ENCODE measurements at places on chromosomes 7 and 10.
A peak's percentile ranks its signal among the peaks of the same experiment; 100 is the strongest.

DNA sequence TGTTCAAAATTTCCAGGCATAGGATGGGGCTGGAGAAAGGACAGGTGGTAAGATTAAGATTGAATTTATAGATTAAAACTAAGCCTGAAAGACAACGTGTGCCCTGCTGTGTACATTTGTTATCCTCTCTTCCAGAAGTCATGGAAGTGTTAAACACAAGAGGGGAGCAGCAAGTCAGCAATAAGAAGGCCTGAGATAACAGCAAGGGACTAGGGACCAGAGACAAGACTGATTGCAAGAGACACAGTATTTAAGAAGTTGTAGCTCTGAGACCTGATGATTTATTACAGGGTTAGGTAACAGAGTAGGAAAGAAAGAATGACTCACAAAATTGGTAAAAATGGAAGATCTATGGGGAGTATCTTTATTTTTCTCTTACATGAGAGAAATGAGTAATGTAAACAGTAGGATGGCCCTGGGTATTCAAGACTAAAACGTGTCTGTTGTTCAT is 55.7 kb upstream of the COL1A2 start:
- no peak for DNase-seq

DNA sequence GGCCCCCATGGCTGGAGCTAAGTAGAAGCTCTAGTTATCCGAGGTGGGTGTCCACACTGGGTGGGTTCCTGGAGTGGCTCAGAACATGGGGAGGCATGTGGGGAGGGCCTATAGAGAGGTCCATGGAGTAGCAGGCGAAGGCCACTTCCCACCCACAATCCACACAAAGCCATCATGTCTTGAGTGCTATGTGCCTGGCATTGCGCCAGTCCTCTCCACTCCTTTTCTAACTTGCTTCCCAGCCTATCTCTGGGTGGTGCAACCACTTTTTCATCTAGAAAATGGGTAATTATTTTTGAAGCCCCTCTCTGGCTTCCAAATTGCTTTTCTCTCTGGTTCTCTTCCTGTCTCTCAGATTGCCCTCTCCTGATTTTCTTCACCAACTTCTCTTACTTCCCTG is 263.6 kb downstream of the PHTF2 start:
- DNase-seq = no peak

GRCh38 chr7:98178762-98179490 is 32.3 kb upstream of the BHLHA15 start:
- no peak for DNase-seq

DNA sequence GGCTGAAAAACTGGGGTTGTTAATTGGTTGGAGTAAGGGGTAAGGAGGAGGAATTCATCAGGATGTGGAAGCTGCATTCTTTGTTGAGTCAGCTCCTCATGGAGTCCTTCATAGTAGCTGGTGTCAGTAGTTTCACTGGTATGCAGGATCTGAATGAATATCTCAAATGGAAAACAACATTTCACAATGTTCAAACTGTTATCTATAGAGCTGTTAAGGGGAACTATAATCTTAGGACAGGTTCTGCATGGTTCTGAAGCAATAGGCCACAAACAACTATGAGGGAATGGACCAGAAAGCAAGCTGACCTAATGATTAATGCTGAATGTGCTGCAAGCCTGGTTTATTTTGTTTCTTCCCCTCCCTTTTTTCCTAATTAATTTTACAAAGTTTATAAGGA is 225.8 kb downstream of the IPMK start:
- DNase-seq = no peak

GRCh38 chr7:134024739-134025138 is 102.4 kb upstream of the LRGUK start:
- no peak for DNase-seq

GRCh38 chr7:136528329-136528728 is 340.1 kb upstream of the CHRM2 start:
- peak; percentile 24 for DNase-seq

GRCh38 chr10:90112681-90113080 is 411.3 kb downstream of the KIF20B start:
- peak; percentile 62 for DNase-seq

GRCh38 chr7:140475747-140476333 is 3.5 kb downstream of the MKRN1 start:
- DNase-seq = peak; percentile 38

GRCh38 chr10:131824371-131825149 is 76.2 kb upstream of the PPP2R2D start:
- no peak for DNase-seq

DNA sequence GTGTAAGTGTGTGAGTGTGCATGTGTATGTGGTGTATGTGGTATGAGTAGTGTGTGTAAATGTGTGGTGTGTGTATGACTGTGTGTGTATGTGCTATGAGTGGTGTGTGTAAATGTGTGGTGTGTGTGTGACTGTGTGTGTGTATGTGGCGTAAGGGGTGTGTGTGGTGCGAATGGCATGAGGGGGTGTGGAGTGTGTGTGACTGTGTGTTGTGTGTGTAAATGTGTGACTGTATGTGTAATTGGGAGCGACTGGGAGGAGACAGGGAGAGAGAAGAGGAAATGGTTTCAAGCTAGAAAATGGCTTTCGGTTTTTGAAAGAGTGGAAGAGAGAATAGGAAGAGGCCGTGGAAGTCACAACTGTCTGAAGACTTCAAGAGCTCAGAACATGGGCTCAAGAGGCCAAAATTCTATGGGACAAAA is 23.6 kb upstream of the GATAD1 start:
- DNase-seq = no peak

- no peak for DNase-seq
Measured at GRCh38 chr7:7979558-7979957, 11.0 kb downstream of the GLCCI1 start.

GRCh38 chr10:125692601-125693523 is 9.9 kb upstream of the TEX36 start:
- DNase-seq = no peak

- DNase-seq = peak; percentile 43
Measured at GRCh38 chr7:66352071-66352470, 146.9 kb downstream of the TPST1 start.

GRCh38 chr10:88989824-88990383 is 694 bp upstream of the FAS start:
- DNase-seq = peak; percentile 50

DNA sequence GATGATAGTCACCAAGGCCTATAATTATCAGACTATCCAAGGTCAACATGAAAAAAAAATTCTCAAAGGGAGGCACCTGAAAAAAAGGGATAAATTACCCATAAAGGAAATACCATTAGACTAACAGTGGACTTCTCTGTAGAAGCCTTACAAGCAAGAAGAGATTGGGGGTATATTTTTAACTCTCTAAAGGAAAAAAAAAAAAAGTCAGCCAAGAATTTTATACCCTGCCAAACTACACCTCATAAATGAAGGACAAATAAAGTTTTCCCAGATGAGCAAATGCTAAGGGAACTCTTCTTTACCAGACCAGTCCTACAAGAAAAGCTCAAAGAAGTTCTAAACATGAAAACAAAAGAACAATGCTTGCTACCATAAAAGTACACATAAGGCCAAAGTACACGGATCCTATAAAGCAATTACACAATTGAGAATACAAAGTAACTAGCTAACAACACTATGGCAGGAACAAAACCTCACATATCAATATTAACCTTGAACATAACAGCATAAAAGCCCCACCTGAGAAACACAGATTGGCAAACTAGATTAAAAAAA is 263.1 kb downstream of the RNLS start:
- DNase-seq = no peak

GRCh38 chr7:96410126-96410839 is 88.4 kb upstream of the SLC25A13 start:
- no peak for DNase-seq

GRCh38 chr7:128427289-128427891 is 17.6 kb upstream of the IMPDH1 start:
- DNase-seq = peak; percentile 42

DNA sequence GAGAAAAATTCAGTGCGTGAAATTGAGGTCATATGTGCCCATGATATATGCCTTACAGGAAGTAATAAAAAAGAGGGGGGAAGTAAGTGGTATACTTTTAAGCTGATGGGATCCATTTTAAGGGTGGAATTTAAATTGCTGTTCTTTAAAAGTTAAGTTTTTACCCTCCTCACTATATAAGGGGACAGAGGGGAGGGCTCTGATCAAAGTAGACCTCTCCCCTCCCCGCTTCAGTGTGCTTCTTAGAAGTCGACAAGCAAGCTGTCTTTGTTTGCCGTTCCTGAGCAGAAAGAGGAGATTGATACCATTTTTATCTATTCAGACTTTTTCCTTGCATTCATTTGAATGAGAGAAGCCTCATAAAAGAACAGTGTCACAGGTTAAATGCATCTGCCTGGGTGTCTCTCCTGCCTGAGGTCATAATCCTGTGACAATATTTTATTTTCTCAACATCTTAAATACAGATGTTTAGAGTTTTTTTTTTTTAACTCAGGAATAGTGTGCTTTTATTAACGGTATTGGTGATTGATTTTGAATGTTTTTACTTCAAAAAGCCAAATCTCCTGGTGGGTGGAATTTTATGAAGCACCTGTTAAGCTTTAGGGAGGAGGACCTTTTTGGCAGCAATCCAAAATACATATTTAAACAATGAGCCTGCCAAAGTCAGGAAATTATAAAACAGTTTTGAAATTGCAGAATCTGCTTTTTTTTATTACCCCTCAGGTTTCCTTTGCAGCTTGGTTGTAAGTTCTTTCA is 141.7 kb downstream of the KAT6B start:
- DNase-seq = no peak

DNA sequence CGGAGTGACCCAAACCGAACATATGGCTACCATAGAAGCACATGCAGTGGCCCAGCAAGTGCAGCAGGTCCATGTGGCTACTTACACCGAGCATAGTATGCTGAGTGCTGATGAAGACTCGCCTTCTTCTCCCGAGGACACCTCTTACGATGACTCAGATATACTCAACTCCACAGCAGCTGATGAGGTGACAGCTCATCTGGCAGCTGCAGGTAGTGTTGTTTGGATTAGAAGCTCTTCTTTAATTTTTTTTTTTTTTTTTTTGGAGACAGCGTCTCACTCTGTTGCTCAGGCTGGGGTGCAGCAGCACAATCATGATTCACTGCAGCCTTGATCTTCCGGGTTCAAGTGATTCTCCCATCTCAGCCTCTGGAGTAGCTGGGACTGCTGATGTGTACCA is 45.8 kb downstream of the NRF1 start:
- no peak for DNase-seq

- no peak for DNase-seq
Measured at GRCh38 chr10:65355141-65355680, 1570.6 kb upstream of the LRRTM3 start.

GRCh38 chr10:132951926-132952325 is 9.6 kb upstream of the CFAP46 start:
- DNase-seq = no peak

DNA sequence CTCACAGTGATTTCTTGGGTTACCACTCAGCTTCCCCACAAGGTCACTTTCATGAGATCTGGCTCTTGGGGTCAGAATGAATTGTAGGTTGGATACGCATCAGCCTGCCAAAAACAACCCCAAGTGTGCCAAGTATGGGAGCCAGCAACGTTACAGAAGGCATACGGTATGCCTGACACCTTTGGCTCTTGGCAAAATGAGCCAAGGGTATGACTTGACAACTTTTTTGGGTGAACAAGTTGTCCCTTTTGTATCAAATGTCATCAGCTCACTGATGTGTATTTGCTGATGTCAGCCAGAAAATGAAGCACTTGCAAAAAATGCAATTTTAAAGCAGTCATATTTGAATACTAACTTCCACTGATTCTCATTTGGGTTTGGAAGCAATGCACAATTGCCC is 168.4 kb downstream of the CACNB2 start:
- no peak for DNase-seq

DNA sequence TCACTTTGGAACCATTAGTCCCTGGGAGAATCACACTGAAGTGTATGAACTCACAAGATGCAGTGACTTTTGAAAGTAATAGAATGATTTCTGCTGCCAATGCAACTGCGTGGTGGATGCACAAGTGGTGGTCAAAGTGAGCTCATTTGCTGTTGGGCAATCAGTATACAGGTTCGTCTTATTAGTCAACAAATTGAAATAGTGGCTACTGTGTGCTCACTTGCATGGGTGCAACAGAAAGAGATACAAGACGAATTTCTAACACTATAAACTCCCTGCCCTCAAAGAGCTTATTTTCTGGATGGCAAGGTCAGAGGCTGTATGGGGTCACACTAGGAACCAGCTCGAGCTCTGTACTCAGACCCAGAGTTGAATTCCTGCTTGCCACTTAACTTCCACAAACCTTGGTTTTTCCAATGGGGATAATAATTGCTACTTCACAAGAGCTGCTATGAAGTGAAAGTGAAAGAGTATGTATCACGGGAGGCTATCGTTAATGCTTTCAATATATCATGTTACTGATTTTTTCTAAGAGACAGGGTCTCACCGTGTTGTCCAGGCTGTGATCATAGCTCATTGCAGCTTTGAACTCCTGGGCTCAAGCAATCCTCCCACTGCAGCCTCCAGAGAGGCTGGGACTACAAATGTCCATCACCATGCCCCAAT is 8.3 kb upstream of the BCL7B start:
- DNase-seq = no peak

GRCh38 chr10:43955002-43955596 is 306.4 kb upstream of the ZNF32 start:
- no peak for DNase-seq

GRCh38 chr7:121803039-121803438 is 69.9 kb upstream of the PTPRZ1 start:
- DNase-seq = no peak

DNA sequence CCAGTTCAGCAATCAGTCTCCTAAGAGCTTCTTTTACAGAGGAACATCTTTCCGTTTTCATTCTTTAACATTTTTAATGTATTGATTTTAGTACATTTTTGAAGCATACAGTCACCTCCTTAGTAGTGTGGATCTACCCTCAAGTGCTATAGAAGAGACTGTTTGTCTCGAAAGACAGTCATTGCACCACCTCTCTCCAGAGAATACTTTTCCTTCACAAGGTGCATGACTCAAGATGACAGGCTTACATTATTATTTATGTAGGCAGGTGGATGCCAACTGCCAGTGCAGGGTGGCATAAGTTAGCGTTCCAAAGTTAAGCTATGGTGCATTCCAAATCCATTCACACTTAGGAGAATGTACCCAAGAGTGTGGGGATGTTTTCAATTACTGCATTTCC is 71.8 kb downstream of the ZEB1 start:
- no peak for DNase-seq

- no peak for DNase-seq
Measured at GRCh38 chr7:44882899-44883298, 2.4 kb downstream of the PURB start.

DNA sequence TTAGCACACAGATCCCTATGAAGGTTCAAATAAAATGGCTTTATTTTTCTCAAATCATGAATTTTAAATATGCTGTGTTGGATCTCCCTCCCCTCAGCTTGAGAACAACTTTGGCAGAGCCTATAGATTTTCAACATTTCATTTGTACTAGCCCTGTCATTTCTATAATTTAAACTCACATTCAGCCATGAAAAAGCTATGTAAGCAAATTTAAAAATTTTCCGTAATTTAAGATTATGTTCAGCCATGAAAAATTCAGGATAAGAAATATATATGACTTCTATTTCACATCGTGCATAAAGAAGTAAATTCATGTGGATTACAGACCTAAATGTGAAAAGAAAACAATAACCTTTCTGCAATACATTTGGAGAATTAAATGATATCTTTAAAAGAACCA is 36.5 kb upstream of the SCIN start:
- DNase-seq = no peak

Data from brain microvascular endothelial cell (primary cell).